ENCODE measurements at places on chromosomes 1 and 21. TPM values are rescaled to one million over a fixed set of nuclear protein-coding genes. Genes with fewer than 3 reads are reported as not detected.
A peak's percentile ranks its signal among the peaks of the same experiment; 100 is the strongest.

DNA sequence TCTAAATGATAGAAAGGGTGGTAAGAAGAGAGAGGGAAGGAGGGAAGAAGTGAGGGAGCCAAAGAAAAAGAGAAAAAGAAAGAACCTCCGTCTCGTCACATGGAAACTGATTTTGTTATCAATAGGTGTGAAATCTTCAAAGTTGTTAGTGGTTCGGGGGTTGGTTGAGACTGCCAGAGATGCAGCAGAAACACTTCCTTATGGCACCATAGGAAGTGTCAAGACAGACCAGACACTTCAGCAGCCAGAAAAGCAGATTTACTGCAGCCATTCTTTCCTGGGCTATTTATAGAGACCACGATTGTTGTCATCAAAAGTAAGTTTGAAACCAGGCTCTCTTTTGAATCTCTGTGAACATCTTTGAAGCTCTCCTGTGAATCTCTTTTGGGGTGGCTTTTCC is 150.5 kb downstream of the PLPPR5 start:
- no peak for DNase-seq

DNA sequence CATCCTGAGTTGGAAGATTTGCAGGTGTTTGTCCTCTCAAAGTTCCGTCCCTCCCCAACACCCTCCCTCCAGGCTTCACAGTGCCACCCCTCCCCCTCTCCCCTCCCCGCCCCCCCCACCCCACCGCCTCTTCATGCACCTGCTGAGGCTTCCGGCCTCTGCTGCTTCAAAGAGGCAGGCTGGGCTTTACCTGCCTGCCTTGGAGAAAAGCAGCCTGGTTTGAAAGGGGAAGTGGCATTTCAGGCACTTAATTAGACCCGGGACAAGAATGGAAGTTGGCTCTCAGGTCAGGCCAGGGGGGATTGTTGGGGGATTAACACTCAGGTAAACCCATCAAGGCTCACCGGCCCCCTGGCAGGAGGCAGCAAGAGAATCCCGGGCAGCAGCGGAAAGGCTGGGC is 21.1 kb downstream of the PAX7 start:
- DNase-seq = no peak

DNA sequence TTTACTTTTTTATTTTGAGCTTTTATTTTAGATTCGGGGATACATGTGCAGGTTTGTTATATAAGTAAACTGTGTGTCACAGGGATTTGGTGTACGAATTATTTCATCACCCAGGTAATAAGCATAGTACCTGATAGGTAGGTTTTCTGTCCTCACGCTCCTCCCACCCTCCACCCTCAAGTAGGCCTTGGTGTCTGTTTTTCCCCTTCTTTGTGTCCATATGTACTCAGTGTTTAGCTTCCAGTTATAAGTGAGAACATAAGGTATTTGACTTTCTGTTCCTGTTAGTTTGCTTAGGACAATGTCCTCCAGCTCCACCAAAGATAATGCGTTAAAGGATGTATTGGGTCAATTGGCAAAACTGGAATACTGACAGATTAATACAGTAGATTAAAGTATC is 5.8 kb downstream of the ATP1A4 start:
- DNase-seq = no peak

GRCh38 chr1:88029142-88029541 is 654.9 kb upstream of the PKN2 start:
- DNase-seq = no peak

DNA sequence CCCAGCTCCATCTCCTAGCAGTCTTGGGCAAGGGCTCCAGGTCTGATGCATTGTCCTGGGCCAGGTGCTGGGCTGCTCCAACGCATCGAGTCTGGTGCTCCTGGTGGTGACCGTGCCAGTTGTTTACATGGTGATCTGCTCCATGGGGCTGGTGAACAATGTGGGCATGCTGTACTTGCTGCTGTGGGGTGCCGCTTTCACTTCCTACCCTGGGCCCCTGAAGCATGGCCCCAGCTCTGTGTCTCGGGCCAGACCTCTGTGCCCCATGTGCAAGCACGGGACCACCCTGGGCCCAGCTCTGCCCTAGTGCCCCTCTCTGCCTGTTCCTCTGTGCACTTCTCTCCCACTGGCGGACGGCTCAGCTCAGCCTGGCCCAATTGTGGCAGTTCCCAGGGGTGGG is 119.4 kb downstream of the MAST2 start:
- DNase-seq = no peak

DNA sequence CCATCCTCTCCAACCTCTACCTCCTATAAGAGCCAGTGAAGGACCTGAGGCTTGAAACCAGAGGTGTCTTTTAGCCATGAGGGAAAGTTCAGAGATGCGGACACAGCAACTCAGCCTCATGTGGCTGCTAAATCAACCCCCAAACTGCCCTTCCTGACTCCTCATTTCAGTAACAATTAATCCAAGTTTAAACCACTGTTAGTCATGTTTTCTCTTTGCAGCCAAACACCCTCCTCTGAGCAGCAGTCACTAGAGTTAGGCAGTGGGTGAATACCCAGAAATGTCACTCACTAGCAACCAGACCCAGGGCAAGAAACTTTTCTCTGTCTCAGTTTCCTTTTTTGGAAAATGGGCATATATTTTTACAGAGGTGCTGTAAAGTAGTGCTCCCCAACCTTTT is 71.2 kb downstream of the KCNJ15 start:
- DNase-seq = no peak

DNA sequence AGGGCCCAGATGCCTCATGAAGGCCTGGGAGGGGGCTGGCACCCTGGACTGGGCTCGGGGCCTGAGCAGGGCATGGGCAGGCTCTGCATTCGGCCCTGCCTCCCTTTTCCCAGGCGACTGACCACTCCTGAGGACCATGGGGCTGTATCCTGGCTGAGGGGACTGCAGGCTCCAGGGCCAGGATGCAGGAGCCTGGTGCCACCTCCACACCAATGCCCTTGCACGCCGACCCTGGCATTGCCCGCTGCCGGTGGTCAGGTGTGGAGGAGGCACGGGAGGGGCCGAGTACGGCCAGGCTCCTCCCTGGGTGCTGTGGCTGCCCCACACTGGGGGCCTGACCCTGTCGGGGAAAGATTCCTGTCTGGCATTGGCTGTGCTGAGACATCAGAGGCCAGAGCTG is 128.9 kb downstream of the SIK1 start:
- DNase-seq = peak; percentile 19

- DNase-seq = no peak
Observed at GRCh38 chr1:218350035-218350525, 4.9 kb downstream of the TGFB2 start.

DNA sequence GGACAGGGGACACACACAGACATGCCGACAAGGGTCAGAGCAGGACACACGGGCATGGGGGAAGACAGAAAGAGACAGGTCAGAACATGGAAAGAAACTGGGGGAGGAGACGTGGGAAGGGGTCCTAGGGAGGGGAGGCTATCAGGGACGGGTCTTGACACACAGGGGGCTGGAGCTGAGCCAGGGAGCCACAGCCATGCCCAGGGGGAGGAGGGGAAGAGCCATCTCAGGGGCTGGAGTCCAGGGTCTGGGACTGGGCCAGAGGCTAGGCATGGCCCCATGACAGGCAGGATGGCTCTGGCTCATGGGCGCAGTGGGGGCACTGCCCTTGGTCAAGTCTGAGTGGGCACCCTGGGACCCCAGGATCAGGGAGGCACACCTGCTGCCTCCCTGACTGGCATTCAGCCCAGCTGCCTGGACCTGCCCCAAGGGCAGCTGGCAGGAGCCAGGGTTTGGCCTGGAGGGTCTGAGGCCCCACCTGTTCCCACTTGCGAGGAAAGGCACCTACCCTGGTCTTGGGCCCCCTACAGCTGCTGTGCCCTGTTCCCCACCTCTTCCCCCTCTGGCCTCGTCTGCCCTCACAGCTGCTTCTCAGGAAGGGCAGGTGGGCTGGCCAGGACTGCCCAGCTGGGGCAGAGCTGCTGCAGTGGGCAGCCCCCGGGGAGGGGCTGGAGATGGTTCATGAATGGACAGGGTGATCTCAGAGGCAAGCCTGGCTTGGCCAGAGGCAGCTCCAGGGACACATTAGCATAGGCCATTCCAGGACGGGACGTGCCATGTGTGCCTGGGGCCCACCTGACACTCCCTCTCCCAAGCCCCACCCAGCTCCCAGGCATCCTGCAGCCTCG is 42.9 kb downstream of the HSPG2 start:
- DNase-seq = peak; percentile 57

- no peak for DNase-seq
Observed at GRCh38 chr1:231460614-231461013, 38.5 kb upstream of the EGLN1 start.

- no peak for DNase-seq
Observed at GRCh38 chr1:162178432-162178831, 108.9 kb downstream of the NOS1AP start.

DNA sequence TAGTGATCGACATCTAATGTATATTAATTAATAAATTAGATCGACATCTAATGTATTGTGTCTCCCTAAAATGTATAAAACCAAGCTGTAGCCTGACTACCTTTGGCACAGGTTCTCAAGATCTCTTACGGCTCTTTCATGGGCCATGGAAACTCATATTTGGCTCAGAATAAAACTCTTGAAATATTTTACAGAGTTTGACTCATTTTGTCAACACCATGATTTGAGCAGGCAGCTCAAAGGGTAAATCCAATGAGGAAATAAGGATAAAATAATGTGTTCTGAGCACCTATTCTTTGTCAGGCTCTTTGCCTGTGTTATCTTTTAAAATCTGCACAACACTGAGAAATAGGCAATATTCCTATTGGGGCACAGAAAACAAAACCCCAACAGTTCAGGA is 223.4 kb upstream of the DUSP10 start:
- no peak for DNase-seq

GRCh38 chr1:230079199-230080024 is 12.4 kb downstream of the GALNT2 start:
- no peak for DNase-seq

GRCh38 chr1:103110701-103111100 is 2.4 kb upstream of the COL11A1 start:
- DNase-seq = no peak

- DNase-seq = peak; percentile 68
Observed at GRCh38 chr1:53278298-53278725, 40.0 kb upstream of the MAGOH start.

DNA sequence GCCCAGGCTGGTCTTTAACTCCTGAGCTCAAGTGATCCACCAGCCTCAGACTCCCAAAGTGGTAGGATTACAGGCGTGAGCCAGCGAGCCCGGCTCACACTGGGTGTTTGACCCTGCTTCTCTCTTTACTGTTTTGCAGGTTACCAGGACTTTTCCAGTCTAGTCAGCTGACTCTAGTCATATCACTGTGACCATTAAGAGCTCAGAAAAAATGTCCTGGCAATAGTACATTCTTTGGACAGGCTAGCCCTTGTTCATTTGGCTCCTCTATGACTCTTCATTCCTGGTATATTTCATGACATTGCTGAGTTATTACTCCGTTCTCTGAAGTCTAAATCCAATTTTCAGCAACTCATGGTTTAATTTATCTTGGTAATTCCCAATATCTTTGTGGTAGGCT is 8.0 kb upstream of the CA6 start:
- no peak for DNase-seq

GRCh38 chr1:204280099-204280961 is 66.5 kb upstream of the GOLT1A start:
- no peak for DNase-seq

DNA sequence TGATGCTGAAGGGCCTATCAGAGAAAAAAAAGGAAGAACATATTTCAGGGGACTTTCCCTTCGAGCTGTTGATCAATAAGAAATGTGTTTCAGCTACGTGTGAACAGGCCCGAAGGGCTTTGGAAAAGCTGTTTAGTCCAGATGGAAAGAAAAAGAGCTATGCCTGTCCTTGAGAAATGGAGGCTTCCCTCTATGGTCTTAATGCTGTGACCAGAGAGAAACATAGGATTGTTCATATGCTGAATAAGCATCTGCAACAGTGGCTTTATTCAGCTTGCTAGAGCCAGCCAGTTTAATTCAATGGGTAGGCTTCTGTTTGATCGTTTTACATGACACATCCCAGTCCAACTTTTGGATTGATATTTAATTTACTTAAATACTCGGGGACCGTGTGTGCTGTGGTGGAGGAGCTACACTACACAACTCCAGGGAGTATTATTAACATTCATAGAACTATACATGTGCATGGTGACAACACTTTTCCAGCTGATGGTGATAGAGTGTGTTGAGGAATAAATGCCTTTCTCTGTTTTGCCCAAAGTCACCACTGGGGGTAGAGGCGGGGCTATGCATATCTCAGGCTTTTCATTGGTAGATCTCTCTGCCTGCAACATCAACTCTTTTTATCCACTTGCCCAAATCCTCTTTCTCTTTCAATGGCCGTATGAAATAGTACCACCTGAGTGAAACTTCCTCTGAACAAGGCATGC is 106.7 kb upstream of the C8B start:
- no peak for DNase-seq

- no peak for DNase-seq
Observed at GRCh38 chr1:13801655-13802486, 101.9 kb downstream of the PRDM2 start.

Gene C1orf210
- total RNA-seq = not detected

Gene PFKFB2
- total RNA-seq = 77.9 TPM

Gene MORN1
- total RNA-seq = 5.0 TPM

Gene NPPA
- total RNA-seq = 25.3 TPM

Gene KIF2C
- 1.00 TPM for total RNA-seq

Gene LCA5L
- total RNA-seq = 0.83 TPM

Gene TMEM81
- total RNA-seq = 2.7 TPM

Gene NBPF9
- 4.1 TPM for total RNA-seq

Gene BRDT
- not detected for total RNA-seq

Gene CRP
- total RNA-seq = not detected
